ENCODE measurements at places on chromosomes 2 and 18.

- DNase-seq, result no peak
Measured at GRCh38 chr2:137287913-137288639, 522.7 kb downstream of the THSD7B start.

DNA sequence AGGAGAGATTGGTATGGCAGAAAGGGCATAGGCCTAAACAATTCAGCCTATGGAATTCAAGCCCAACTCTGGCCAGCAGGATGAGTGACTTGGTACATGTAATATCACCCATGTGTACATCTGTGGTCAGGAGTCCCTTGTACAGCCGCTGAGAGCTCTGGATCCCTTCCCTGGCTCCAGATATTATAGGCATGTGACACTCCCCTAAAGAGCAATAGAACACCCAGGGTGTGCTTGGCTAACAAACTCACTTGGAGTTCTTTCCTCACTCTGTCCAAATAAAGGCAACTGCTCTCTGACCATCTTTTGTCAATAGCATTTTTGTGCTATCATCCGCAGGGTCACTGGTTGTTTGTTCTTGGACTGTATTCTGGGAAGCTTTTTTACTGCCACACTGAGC is 197.4 kb upstream of the NCKAP5 start:
- no peak for DNase-seq

- no peak for DNase-seq
Measured at GRCh38 chr2:28639836-28640235, 111.8 kb upstream of the PPP1CB start.

DNA sequence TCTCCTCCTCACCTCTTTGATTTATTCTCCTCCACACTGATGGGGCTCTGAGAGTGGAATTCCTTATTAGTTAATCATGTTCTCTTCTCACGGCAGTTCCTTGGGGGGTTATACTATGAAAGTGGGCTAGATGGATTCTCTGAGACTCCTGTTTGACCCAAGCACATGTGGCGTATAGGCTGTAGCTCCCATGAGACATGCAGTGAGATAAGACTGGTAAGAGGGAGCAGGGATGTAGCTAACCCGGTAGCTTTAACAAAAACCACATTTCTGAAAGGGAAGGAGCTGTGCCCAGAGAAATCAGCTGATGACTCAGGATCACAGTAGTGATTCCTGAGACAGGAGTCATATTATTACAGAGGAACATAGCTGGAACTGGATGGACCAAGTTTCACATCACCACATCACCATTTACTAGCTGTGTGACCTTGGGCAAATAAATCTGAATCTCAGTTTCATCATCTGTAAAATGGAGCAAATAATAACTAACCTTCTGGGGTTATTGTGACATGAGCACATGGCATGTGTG is 82.9 kb downstream of the CRIM1 start:
- DNase-seq, result no peak

- no peak for DNase-seq
Measured at GRCh38 chr2:232795920-232796319, 19.6 kb upstream of the KCNJ13 start.

DNA sequence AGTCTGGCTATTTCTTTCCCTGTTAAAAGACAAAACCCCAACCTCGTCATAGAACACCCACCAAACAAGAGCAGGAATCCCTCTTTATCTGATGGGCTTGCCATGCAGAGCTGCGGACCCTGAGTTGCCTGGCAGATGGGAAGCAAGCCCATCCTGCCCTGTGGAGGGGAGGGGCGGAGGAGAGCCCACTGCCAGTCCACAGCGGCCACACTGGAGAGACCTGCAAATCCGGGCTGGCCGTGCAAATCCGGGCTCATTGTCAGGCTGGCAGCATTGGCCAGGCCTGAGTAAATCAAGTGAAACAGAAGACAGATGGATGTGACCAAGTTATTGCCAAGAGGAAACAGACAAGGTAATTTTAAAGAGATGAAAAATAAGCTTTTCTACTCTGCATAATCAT is 22.0 kb downstream of the MYL12B start:
- DNase-seq, result no peak

- DNase-seq, result no peak
Measured at GRCh38 chr2:227780981-227781615, 32.5 kb upstream of the CCL20 start.

DNA sequence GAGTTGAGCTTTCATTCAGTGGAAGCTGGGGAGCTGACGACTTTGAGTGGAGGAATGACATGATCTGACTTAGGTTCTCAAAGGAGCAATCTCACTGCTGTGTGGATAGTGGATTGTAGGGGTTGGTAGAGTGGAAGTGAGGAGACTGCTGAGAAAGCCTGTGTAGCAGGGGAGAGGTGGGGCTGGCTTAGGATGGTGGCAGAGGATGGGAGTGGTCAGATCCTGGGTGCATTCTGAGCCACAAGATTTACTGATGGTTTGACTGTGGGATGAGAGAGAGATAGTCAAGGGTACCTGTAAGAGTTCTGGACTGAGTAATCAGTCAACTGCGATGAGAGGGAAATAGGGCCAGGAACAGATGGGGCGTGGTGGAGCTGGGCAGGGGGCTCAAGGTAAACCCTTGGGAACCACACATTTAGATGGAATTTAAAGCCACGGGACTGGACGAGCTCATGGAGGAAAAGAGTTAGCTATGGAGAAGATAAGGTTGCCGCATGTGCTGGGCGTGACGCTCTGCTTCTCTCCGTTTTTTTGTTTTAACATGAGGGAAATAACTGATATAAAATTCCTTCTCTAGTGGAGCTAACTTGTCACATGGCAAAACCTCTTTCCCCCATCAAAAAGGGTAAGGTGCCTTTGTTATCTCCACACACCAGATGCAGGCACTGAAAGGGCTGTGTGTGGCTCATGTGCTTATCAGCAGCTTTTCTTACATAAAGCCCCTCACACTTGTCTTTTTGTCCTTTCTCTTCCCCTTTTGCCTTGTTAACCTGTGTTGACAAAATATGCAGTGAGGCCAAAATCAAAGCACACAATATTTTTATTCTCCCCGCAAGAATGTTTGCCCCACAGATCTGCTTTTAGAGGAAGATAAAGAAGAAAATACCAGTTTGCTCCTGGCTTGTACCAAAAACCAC is 379.8 kb downstream of the TSN start:
- no peak for DNase-seq

DNA sequence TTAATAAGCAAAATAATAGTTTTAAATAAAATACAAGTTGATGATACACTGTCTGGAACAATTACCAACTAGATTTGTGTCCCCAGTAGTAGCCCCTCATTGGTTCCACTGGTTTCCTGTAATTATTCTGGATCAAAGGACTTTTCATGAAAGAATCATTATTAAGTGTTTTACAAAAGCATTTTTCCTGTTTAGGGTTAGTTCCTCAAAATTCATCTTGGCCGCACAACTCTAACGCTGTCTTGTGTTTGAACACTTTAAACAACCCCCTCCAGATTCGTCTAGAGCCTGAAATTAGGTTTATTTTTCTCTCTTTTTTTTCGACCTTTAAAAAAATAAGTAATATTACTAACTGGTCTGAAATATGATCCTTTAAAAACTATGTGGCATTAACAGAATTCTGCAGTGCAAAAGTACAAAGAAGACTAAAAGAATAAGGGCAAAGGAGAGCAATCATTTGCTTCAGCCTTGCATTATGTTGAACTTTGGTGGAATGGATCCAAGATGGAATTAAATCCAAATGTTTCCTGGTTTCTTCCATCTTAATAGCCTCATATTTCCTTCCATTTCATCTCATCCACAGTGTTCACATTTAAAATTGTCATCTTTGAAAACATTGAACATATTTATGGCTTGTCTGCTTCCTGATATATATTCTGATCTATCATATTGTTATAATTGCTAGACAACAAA is 678.4 kb downstream of the IRS1 start:
- no peak for DNase-seq

GRCh38 chr2:157890969-157891642 is 15.0 kb upstream of the ACVR1 start:
- no peak for DNase-seq

DNA sequence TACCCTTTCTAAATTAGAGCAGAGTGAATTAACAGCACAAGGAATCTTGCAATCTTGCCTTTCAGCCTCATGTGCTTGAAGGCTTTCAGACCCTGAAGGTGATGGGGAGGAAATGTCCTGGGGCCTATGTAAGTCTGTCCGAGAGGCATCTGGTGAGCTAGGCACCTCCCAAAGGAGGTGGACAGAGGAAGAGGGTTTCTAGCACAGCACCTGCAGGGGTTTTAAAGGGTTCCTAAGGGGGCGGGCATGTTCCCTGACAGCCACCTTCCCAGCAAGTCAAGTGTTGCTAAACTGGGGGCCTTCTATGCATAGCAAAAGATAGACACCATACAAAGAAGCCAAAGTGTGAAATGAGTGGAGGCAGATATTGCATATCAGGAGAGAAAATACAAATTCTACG is 88.5 kb downstream of the CDH2 start:
- no peak for DNase-seq

- no peak for DNase-seq
Measured at GRCh38 chr2:235690809-235691450, 197.1 kb downstream of the AGAP1 start.

- DNase-seq, result no peak
Measured at GRCh38 chr2:2914252-2914651, 463.4 kb downstream of the EIPR1 start.

DNA sequence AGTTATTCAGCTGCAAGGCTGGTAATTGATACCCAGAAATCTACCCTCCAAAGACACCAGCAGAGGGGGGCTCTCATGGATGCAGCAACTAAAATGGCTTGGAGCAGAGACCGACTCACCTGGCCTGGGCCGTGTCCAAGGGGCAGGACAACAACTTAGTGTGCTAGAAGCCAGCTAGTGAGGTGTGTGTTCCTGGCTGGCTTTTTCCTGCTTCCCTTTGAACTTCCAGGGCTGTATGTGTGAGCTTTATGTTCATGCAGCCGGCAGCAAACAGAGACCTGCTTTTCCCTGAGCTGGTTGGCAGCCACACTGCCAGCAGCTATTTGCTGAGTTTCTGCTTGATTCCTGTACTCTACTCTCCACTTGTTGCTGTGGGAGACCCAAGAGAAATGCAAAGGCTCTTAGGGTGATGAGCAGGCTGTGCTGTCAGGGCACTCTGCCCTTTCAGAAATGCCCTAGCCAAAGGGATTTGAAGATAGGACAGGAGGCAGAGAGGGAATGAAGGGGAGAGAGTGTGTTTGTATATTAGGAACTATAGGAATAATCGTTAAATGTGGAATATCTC is 23.7 kb upstream of the GRP start:
- no peak for DNase-seq

GRCh38 chr2:36570416-36570815 is 27.6 kb downstream of the FEZ2 start:
- no peak for DNase-seq

- DNase-seq, result no peak
Measured at GRCh38 chr2:37566517-37566981, 104.9 kb downstream of the CDC42EP3 start.

GRCh38 chr18:8322486-8322885 is 286.8 kb upstream of the RAB12 start:
- DNase-seq, result no peak

- DNase-seq, result no peak
Measured at GRCh38 chr2:238655974-238656722, 191.7 kb upstream of the TWIST2 start.

DNA sequence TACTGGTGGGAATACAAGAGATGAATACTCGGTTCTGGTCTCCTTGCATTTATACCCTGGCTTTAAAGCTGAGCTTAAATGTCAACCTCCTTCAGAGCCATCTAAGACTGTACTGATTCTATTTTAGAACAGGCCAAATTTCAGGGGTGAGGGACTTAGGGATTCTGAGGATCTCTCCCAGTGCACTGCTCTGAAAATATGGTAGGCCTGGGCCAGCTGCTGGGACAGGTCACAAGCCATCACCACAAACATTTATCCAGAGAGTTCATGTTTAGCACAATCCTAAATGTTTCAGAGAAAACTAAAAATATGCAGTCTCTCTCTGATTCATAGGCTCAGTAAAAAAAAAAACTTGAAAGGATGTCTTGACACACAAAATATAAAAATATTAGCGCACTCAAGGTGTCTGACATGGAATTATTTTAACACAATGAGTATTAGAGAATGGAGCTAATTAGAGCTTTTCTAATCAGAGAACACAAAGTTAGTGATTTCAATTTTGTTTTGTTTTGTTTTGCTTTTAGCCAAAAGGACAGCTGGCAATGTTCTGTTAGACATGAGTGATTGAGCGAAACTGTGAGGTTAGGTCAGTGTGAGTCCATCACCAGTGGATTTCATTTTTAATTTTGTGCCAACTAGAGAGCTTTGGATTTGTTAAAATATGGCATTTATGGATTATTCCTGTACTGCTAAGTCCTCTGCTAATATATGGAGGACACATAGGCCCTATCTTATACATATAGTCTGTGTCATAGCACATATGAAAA is 38.8 kb downstream of the MFSD6 start:
- no peak for DNase-seq

- no peak for DNase-seq
Measured at GRCh38 chr18:471716-472115, 28.8 kb downstream of the COLEC12 start.

GRCh38 chr18:73653251-73653650 is 494.4 kb downstream of the FBXO15 start:
- DNase-seq, result no peak

- DNase-seq, result no peak
Measured at GRCh38 chr2:238280083-238280825, 8.2 kb downstream of the PER2 start.

GRCh38 chr2:238689871-238690389 is 158.0 kb upstream of the TWIST2 start:
- no peak for DNase-seq

DNA sequence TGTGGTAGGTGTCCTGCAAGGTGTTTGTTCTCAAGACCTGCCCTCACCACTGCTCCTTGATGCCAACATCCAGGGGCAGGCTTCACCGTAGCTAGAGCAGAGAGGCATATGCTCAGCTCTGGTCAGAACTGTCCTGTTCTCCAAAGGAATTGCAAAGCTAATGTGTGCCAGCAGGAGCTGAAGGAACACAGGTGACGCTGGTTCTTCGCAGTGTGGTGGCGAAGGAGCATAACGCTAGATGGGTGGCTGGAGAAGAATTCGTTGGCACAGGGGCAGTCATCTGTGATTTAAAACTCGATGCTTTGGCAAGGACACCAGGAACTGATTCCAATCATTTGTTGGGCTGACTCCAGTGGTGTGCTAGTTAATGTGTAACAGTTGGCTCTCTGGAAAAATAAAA is 11.4 kb upstream of the PER2 start:
- DNase-seq, result no peak

DNA sequence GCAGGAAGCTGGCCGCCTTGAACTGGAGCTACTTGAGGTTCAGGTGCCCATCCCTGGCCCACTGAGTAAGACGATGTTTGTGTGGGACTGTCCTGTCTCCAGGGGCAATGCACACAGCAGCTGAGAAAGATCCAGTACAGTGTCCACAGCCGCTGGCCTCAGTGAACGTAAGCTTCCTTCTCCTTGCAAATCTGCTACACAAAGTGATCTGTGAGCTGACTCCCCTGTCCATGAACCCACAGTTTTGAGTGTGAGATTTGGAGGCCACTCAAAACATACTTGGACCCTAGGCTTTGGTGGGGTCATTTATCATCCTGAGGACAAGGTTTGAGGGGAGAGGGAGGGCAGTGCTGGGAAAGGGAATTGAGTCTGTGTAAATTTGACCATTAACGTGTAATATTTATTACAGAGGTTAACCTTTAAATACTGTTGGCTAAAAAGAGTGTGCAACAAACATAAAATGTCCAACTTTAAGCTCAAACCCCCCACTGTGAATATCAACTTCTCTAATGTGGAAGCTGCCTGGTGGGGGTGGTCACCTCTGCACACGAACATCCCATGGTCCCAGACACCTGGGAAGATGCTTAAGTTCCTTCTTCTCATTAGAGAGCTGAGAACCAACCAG is 4.9 kb upstream of the CYS1 start:
- no peak for DNase-seq
